ENCODE measurements at places on chromosomes 12 and 14.

DNA sequence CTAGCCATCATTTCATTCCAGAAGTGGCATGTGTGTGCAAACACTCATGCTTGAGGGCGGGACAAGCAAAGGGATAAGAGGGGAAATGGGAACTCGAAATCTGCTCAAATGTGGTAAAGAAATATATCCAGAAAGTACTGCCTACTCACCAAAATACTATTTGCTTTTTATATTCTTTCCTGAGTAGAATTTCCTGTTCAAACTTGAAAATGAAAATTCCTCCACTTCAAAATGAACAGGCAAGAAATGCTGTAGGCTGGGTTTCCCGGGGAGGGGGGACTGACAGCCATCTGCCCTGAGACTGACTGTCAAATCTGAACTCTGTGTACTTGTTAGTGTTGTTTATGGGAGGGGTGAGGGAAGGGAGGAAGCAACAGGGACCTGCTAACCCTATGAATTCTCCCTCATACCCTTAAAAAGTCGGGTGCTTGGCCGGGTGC, 34.6 kb downstream of the NTF3 start:
- DNase-seq = no peak

GRCh38 chr12:87931812-87932211, 97.4 kb downstream of the C12orf50 start:
- no peak for DNase-seq

GRCh38 chr12:101055940-101056339, 154.1 kb downstream of the SLC5A8 start:
- DNase-seq = no peak

- no peak for DNase-seq
These were observed 6.4 kb upstream of the ADSS1 start for GRCh38 chr14:104717646-104718045.

DNA sequence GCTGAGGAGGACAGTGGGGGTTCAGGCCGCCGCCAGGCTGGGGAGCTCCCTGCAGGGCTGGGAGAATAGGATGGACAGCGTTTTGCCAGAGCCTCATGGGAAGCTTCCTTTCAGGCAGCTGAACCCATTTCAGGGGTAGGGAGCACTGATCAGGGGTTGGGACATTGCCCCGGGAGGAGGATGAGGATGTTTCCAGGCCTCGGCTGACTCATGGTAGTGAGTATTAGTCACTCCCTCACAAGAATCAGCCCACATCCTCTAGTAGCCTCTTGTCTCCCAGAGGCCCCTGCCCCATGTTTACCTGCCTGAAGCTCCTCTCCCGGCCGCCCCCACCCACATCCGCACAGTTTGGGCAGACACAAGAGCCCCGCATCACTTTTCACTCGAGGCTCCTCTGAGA, 89.8 kb downstream of the ZFP36L1 start:
- peak; percentile 30 for DNase-seq

DNA sequence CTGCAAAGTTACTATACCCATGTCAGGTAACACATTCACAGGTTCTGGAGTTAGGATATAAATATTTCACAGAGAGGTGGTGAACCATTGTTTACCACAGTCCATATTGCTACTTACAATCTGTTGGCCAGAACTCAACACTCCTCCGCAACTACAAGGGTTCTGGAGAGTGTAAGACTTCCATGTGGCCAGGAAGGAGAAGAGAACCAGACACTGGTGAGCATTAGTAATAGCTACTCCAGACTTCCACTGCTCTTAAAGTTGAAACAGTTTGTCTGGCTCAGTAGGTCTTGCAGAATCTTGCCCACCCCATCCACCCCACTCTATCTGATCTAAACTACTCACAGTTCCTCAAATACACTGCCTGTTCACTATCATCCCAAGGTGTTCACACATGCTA, 369.6 kb downstream of the DUSP6 start:
- no peak for DNase-seq

GRCh38 chr12:109503611-109504010, 26.2 kb downstream of the UBE3B start:
- DNase-seq = no peak

GRCh38 chr14:35116242-35116641, 5.5 kb downstream of the PPP2R3C start:
- no peak for DNase-seq

DNA sequence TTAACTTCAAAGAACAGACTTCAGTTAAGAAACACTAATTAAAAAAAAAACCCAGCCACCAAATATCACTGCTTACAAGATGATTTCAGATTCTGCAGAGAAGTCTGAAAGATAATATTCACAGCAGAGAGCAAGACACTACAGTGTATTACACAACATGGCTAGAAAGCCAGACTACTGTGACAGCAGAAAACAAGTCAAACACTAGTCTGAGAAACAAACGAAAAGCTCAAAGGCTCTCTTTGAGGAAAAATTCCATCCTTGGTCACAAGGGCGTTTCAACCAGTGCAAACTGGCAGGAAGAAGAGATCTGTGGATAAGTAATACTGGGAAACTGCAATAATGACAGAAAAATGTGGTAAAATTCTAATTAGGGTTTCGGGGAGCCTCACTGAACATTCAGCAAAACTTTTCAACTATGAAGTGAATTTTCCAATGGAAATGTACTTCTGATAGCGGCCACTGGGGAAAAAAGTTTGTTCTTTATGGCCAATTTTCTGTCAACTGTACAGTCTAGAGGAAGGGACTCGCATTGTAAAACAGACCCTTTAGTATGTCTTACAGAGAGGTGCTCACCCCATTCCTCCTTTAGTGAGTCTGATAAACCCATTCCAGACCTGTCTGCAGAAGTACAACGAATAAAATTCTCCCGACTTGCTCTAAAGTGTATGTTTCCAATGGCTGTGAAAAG, 50.4 kb downstream of the ACADS start:
- no peak for DNase-seq

DNA sequence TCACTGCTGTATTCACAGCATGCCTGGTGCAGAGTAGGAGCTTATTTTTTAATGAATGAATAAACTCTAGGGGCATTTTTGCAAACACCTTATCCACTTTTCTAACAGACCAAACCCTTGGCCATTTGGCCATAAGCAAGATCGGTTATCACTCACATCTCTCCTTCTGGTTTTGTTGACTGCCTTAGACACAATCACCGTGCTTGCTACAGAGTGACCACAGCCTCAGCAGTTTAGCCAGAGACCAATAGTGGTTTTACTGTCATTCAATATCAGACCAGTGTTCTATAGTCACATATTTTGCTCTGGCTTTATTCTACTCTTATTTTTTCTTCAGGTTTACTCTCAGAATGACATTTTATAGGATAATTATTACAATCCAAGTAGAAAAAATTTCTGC, 2.2 kb downstream of the KLRB1 start:
- no peak for DNase-seq

GRCh38 chr12:123384994-123385376, 1.1 kb downstream of the KMT5A start:
- DNase-seq = no peak

GRCh38 chr12:10901427-10901826, 7.9 kb downstream of the TAS2R13 start:
- no peak for DNase-seq

DNA sequence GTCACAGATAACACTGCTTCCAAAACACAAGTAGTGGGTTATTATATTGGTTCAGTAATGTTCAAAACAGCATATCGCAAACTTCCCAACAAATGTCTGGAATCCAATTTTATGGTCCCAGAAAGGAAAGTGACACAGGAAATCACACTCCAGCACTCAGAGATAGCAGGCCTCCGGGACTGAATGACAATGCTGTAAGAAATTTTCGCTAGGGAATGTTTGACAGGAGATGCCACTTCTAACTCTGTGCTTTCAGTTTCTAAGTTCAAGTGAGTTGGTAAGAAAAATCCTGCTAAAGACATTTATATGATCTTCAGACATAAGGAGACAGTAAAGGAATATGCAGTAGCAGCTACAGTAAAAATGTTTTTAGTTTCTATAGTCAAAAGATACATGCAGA, 93.2 kb downstream of the SLC2A13 start:
- DNase-seq = no peak

GRCh38 chr14:62253171-62253570, 491.0 kb downstream of the SNAPC1 start:
- no peak for DNase-seq

GRCh38 chr14:51321036-51321435, 81.0 kb downstream of the TMX1 start:
- no peak for DNase-seq

GRCh38 chr14:74988131-74988530, 14.6 kb upstream of the EIF2B2 start:
- DNase-seq = no peak

GRCh38 chr12:41528874-41529273, 340.8 kb downstream of the PDZRN4 start:
- DNase-seq = no peak

DNA sequence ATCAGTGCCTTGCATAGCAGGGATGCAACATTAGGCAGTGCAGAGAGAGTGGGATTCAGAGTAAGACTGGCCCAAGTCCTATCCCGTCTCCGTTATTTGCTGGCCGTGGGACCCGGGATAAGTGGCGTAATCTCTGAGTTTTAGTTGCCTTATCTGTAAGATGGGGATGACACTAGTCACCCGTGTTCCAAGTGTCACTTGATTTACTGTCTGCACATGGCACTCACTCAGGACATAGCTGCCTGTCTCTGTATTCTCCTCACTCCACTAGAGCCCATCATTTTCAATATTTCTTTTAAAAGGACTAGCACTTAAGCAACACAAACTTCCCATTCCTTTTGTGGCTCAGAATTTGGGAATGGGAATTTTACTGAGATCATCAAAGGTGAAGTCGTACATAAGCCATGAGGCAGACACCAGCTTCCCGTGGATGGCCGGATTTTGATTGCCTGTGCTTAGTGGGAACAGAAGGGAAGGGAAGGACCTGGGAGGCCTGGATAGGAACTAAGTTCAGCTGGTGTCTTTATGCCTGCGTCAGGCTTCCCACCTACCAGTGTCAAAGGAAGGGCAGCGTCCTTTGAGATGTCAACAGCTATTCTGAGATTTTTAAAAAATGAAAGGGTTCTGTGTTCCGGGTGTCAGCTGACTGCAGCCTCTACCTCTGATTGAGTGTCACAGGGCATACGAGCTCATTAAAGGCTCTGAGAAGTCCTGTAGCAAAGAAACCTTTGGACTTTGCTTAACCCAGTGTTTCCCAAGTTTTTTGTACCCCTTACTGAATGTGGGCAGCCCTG, 361.4 kb downstream of the CACNA1C start:
- DNase-seq = no peak

DNA sequence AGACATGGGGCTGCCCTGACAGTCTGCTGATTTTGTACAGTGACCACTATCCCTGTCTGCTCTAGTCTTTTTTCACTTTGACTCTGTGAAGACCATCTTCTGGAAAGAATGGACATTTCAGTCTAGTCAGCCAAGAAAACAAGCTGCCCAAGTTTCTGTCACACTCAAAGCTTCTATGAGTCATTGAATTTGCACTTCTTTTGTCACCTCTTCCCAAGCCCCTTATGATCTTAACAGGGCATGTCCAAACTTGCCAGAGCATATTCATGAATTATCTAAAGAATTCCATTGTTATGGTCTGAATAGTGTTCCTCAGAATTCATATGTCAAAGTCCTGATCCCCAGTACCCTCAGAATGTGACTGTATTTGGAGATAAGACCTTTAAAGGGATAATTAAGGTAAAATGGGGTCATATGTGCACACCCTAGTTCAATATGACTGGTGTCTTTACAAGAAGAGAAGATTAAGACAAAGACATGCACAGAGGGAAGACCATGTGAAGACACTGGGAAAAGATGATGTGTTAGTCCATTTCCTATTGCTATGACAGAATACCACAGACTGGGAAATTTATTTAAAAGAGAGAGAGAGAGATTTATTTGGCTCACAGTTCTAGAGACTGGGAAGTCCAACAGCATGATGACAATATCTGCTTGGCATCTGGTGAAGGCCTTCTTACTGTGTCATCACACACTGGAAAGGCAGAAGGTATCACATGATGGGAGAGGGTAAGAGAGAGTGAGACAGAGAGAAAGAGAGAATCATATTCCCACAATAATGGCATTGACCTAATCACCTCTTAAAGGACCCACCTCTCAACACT, 242.6 kb downstream of the BTG1 start:
- no peak for DNase-seq

- DNase-seq = no peak
These were observed 27.7 kb downstream of the PPP2R5C start for GRCh38 chr14:101789222-101789621.

- no peak for DNase-seq
These were observed 27.2 kb downstream of the GLT8D2 start for GRCh38 chr12:104022786-104023185.

DNA sequence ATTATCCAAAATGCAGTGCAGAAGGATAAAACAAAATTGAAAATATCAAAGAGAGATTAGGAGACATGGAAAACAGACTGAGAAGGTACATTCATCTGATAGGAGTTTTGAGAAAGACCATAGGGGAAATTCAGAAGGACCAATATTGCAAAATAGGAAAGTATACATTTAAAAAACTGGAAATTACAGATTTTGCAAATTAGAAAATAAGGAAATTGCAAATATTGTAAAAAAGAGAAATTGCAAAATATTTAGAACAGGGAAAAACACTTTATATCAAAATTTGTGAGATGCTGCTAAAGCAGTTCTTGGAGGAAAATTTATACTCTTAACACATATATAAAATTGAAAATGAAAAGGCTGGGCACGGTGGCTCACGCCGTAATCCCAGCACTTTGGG, 192.5 kb downstream of the FBXL14 start:
- no peak for DNase-seq

DNA sequence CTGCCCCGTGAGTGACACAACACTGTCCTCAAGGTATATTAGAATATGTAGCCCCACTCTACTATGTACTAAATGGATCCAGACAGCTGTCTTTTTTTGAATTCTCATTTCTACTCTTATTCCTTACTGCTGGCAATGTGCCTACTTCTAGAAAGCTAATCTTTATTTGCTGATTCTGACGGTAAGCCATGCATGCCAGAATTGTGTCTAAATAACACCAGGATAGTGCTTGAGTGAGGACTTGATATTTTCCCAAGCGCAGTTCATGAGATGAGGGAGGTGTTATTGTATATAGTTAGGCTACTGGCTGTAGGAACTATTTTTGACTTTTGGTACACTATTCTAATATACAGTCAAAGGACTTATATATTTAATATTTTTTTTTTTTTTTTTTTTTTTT, 316.2 kb upstream of the NAV3 start:
- no peak for DNase-seq

- no peak for DNase-seq
These were observed 12.2 kb downstream of the LLPH start for GRCh38 chr12:66118240-66118891.

DNA sequence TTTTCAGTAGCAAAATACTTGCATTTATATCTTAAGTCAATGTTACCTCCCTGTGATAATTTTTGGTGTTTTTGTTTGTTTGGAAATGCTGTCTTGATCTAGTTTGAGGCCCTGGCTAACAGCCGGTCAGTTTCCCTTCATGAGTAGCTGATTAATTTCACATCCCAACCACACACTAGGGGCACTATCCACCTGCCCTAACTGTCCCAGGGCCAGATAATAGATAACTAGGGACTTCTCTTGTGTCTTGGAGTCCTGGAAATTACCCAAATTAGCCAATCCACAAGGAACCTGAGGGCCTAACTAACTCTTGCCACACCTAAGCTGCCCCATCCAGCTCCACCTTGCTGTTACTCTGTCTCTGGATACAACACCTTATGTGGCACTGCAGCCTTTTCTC, 399.9 kb downstream of the FOXG1 start:
- DNase-seq = no peak
